NCI-H1436 treated with DMSO at 0.1 percent for 48 hours (cell line): ENCODE measurements at places on chromosomes 1 and 21.

DNA sequence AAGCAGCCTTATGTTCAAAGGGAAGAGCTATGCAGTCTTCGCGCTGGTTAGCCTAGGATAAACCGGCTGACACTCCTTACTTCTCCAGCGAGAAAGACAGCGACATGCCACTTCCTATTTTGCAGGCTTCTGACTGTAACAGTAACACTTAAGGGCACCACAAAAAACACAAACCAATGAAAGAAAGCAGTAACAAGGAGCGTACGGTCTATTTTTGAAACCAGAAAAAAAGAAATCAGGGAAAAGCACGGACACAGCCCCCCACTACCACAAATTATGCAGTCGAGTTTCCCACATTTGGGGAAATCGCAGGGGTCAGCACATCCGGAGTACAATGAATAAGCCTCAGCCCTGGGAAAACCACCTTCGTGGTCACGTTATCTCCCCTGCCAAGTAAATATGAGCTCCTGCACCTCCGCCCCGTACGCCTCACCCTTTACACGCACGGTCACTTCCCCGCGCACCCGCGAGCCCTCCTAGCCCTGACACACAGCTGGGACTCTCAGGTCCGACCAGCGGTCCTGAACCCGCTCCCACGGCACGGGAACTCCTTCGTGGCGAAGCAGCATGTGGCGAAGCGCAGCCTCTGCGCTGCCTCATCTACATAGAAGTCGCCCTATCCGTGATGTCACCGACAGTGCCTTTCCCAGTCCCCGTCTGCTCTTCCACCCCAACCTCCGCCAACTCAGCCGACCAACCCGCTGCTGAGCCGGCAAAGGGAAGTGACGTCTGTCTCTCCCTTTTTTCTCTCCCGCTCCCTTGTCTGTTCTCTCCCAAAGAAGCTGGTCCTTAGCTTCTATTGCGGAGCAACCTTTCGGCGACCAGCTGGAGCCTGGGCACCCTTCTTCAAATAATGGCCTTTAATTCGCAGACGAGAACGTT is 40.9 kb upstream of the PPIAL4F start:
- no peak for DNase-seq

- no peak for DNase-seq
These were observed 21.6 kb upstream of the POFUT2 start for GRCh38 chr21:45309069-45309986.

DNA sequence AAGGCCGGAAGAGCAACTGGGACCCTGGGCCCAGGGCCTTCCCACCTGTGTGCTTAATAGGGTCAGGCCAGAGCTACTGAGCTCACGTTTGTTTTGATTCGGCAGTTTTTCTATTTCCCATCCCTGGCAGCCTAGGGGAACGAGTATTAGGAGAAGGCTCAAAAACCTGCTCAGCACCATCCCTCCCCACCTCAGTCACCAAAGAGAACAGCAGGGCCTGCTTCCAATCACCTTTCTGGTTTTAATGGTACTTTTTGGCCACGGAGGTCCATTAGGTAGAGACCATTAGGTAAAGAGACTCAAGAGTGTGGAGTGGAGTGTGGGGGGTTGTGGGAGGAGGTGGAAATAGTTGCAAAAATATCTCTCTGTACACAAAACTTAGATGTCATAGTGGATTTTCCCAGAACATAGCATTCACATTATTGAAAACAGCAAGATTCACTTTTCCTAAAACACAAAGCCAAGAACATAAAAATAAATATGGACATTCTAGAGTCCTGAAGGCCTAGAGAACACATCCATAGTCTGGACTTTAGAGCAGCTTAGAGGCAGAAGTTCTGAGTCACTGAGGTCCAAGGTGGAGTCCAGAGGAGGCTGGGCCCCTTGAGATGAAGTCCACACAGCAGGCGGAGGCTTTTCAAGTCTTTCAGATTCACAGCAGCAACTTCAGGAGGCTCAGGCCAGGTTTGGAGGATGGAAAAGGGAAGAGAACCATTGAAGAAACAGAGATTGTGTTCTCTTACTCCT is 19.5 kb downstream of the NUAK2 start:
- no peak for DNase-seq

- DNase-seq: no peak
These were observed 181.2 kb upstream of the CSF3R start for GRCh38 chr1:36663772-36664430.
